T-helper 2 cell (primary cell): ENCODE measurements at places on chromosomes 5 and 9.

DNA sequence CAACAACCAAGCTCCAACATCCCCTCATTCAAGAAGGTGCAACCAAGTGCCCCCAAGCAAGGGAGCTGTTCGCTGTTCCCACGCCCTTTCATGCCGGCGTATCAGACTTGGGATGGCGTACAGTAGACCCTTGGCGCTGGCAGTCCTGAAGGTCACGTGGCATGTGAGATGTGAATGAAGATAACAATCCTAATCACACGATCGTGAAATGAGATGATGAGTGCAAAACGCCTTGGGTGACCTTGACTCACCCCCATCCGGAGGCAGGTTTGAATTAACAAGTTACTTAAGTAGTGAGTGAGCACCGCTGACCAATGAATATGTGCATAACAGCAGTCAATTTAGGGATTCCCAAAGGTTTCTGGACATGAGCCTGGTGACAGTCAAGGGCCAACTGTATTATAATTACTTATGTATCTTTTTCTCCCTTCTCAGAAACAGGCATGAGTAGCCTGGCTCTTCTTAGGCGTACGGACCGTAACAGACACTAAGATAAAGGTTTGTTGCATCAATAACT, 150.2 kb downstream of the TTLL11 start:
- no peak for DNase-seq

DNA sequence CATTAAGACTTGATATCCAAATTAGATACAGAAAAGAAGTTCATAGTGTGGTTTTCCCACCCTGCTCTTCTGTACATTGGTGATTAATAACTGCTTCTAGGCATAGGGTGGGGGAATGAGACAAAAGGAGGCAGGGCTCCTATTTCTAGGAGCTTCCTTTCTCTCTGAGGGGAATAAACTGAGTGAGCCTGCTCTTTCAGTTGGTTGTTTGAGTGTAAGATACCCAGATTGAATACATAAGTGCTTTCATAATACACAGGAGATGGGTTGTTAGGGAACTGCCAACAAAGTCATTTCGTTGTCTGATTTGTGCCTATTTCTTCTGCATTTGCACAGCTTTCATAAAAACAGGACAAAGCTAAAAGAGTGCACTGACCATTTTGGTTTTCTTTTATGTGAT, 48.9 kb upstream of the TTC23L start:
- no peak for DNase-seq

DNA sequence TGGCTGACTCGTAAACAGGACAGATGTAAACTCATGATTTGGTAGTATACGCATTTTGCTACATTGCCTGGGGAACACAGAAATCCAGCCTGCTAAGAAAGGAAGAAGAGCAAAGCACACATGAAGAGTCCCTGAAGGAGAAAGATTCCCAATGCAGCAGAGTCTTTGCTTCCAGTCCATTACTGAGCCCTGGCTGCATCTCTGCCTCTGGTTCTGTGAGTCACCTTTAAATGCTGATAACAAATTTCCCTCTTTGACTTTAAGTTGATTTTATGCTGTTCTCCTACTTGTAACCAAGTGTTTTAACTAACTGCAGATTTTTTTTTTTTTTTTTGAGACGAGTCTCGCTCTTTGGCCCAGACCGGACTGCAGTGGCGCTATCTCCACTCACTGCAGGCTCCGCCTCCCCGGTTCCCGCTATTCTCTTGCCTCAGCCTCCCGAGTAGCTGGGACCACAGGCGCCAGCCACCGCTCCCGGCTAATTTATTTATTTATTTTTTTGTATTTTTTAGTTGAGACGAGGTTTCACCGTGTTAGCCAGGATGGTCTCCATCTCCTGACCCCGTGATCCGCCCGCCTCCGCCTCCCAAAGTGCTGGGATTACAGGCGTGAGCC, 8.5 kb upstream of the PRXL2C start:
- no peak for DNase-seq

DNA sequence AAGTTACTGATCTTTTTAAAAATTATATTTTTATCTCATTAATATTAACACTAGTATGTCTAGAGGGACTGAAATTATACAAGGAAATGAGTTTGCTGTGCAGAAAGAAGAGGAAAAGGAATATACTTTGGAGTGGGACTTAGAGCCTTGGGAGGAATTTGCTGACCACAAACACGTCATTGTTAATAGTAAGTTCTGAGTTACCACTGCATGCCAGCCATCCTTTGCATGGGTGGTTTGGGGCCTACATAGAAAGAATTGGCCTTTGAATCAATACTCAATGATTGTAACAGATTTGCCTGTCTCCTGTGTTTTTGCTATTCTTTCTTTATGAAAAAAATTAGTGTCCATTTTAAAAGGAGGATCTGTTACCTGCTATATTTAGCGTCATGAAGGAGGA, 232.6 kb upstream of the TNC start:
- no peak for DNase-seq

GRCh38 chr9:106076711-106077110, 382.4 kb downstream of the TMEM38B start:
- no peak for DNase-seq

GRCh38 chr9:17204611-17205152, 69.8 kb downstream of the CNTLN start:
- no peak for DNase-seq

DNA sequence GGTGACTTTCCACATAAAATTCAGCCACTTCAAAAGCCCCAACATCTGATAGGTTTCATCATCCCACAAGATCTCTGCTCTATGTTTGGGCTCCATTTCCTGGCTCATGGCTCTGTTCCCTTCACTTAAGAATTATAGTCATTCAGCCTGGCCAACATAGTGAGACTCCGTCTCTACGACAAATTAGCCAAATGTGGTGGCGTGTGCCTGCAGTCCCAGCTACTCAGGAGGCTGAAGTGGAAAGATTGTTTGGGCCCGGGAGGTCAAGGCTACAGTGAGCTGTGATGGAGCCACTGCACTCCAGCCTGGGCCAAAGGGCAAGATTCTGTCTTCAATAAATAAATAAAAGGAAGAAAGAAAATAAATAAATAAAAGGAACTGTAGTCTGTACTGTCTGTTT, 57.9 kb upstream of the CTSV start:
- no peak for DNase-seq

DNA sequence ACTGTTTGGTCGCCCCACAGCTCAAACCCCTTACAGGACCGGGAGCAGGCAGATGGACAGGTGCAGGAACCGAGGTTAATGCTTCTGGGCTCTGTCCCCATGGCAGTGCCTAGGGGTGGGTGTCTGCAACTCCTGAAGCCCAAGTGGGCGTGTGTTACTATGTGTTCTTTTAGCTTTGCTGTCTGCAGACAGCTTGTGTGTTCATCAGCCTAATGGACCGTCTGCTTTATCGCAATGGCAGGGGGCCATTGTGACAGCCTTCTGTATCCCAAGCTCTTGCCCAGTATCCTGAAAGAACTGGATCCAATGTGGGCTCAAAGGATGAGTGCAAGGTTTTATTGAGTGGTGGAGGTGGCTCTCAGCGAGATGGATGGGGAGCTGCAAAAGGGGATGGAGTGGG, 266.7 kb downstream of the CSNK1G3 start:
- DNase-seq: no peak

- no peak for DNase-seq
These were observed 9.7 kb downstream of the LRRC14B start for GRCh38 chr5:200985-201384.

GRCh38 chr9:127644943-127645342, 32.9 kb downstream of the STXBP1 start:
- DNase-seq: no peak

DNA sequence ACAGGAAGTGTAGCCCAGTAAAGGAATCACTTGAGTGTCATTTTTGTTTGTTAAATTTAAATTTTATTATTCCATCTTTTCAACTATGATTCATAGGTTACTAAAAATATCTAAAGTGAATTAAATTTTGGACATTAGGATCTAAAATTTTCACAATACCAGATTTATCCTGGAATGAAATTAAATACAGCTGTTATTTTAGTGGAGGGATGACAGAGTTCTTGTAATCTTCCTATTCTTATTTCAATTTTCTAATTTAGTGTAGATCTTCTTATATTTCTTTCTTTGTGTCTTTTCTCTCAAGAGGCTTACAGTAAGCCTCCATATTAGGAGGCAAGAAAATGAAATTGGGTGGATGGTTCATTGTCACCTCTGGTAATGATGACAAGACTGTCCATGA, 167.9 kb upstream of the TNC start:
- no peak for DNase-seq

DNA sequence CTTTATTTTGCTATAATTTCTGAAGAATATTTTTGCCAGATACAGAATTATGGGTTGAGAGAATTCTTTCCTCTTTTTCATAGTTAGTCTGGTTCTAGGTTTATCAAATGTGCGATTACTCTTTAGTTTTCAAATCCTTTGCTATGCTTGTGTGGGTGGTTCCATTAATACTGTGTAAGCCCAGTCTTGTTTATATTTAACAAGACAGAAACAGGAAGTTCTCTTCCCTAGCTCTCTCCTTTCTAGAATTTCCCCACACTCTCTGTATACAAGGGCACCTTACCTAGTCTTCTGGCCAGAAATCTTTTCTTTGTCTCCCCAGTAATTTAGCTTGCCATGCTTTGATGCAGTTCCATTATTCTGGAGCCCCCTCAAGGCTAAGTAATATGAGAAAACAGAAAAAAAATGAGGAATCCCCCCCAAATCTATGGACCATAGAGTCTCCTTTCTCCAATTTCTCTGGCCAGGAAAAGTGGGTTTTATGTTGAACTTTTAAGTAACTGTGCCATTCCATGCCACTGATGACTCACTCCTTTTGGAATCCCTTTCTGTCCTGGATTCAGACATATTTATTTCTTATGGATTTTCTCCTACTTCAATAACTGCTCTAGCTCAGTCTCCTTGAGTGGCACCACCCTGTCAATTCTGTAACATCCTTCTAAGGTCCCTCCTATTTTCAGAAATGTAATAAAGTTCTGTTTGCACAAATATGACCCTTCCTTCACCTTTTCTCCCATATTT, 1714.1 kb downstream of the EFNA5 start:
- DNase-seq: no peak

GRCh38 chr5:170095646-170096045, 10.1 kb upstream of the FOXI1 start:
- no peak for DNase-seq

GRCh38 chr5:125450771-125451170, 704.3 kb upstream of the ZNF608 start:
- DNase-seq: no peak

DNA sequence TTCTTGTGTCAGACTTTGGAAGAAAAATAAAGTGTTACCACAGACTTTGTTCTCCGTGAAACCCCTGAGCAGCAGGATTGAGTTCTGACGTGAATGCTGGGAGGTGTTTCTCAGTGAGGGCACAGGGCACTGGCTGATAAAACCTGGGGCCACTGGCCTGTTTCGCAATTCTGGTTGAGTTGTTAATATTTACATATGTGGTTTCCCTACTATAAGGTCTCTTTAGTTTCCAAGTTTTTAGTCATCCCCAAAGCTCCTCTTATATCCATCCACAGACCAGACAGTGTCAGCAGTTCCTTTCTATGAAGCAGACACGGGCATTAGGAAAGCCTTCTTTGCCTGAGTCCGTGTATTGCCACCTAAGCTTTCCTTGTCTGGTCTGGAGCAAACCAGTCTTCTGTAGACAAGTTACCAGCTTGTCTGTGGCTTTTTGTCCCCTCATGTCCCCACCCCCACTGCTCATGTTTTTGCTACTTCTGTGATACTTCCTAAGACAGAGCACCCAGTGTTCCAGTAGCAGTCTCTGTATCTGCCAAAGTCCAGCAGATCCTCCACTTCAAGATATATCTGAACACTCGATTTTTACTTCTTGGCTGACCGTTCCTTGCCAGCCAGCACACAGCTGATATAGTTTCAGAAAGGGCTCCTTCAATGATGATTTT, 42.0 kb downstream of the ACO1 start:
- no peak for DNase-seq

DNA sequence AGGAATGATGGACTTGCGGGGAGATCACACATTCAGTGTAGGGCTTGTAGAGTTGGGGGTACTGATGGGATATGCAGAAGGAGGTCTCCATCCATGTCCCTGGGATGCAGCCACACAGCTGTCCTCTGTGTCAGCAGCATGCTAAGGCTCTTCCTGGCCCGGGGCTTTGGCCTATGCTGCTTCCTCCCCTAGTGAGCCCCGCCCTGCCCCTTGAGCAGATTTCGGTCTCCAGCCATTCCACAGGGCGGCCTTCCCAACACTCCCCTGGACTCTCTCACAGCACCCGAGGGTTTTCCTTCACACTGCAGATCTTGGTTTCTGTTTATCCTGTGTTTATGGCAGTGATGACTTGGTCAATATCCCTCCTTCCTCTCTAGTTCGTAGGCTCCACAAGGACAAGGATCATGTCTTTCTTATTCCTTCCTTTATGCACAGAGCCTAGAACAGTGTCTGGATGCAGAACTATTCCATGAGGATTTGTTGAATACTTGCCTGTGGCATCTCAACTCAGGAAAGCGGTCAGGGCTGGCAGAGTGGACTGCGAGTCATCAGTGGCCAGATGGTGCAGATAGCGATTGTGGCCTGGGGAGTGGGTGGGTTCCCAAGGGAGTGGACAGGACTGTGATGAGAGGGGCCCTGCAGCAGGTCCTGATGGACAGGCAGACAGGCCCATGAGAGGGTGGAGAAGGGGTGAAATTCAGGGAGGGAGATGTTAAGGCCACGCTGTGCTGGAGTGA, 114.2 kb downstream of the RGS3 start:
- DNase-seq: no peak

- no peak for DNase-seq
These were observed 24.4 kb upstream of the SYNPO start for GRCh38 chr5:150616024-150616470.

DNA sequence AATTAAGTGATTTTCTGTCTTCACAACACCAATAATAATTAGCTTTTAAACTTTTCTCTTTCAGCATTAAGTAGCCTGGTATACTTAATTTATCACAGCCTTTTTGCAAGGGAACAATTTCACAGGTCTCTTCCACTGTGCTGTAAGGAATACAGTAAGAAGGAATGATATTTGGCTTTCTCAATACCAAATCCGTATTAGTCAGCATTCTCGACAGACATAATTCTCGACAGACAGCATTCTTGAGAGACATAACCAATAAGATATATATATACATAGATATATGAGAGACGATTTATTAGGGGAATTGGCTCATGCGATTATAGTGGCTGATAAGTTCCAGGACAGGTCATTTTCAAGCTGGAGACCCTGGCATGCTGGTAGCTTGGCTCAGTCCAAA, 18.0 kb downstream of the PRKAA1 start:
- DNase-seq: no peak

- no peak for DNase-seq
These were observed 95.1 kb downstream of the HRH2 start for GRCh38 chr5:175752826-175753535.

GRCh38 chr9:37936965-37937364, 33.0 kb upstream of the SLC25A51 start:
- DNase-seq: no peak
